ENCODE measurements at places on chromosomes 7 and 10.

- peak; percentile 60 for DNase-seq
These were observed 911 bp upstream of the HNRNPH3 start for GRCh38 chr10:68330852-68331454.

GRCh38 chr7:38280000-38280399 is 6.6 kb upstream of the TARP start:
- no peak for DNase-seq

GRCh38 chr7:1698951-1699350 is 28.9 kb downstream of the ELFN1 start:
- DNase-seq: no peak

- no peak for DNase-seq
These were observed 60.9 kb downstream of the SLC35B4 start for GRCh38 chr7:134255814-134256213.

- no peak for DNase-seq
These were observed 1.0 kb downstream of the GPR146 start for GRCh38 chr7:1045069-1046063.

DNA sequence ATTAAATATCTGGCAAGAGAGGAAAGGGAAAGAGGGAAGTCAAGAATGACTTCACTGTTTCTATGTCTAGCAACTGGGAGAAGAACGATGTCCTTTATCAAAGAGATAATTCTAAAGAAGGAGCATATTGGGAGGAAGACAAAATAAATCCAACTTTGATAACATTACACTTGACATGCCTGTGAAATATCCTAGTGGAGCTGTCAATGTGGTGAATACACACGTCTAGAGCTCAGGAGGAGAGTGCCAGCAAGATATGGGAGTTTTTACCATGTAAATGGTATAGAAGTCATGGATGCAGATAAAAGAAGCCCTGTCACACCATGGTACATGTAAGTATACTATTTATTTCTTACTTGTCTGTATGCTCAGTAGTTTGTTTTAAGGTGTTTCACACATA is 356.7 kb downstream of the HPSE2 start:
- no peak for DNase-seq

DNA sequence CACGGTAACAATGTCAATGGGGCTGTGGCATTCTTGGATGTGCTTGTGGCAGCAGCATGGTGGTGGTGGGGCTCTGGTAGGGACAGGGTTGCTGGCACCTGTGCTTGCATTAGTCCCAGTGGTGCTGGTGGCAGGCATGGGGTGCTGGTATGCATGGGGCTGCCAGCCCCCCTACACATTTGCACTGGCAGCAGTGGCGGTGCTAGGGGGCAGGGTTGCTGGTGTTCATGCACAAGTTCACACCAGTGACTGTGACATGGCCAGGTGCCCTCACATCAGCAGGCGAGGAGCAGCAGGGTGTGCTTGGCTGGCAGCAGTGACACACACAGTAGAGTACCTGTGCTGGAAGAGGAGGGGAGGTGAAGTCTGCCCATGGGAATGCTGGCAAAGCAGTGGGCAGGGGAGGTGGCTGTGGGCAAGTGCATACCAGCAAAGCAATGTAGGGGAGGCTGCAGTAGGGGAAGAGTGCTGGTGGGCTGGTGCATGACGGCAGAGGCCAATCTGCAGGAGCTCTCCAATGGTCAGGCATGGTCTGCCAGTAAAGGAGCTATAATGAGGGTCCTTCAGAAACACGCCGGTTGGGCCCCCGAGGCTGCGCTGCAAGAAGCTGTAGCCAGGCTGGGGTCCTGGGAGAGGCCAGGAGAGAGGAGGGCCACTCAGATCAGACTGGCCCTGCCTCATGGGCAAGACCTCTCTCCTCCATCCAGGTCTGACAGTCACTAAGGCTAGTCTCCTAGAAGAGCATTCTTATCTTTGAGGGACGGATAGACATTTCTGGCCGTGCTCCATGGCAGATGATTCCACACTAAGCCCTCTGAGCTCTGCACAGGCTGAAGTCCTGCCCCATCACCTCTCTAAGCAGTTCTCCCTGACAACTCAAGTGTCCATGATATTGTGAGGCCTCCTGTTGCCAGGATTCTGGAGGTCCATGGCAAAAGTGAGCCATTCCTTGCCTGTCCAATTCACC is 406.4 kb downstream of the SEMA3D start:
- no peak for DNase-seq

All from ovary (tissue), 10 donors.